GM13976 (cell line): ENCODE measurements at places on chromosomes 2 and 18.

DNA sequence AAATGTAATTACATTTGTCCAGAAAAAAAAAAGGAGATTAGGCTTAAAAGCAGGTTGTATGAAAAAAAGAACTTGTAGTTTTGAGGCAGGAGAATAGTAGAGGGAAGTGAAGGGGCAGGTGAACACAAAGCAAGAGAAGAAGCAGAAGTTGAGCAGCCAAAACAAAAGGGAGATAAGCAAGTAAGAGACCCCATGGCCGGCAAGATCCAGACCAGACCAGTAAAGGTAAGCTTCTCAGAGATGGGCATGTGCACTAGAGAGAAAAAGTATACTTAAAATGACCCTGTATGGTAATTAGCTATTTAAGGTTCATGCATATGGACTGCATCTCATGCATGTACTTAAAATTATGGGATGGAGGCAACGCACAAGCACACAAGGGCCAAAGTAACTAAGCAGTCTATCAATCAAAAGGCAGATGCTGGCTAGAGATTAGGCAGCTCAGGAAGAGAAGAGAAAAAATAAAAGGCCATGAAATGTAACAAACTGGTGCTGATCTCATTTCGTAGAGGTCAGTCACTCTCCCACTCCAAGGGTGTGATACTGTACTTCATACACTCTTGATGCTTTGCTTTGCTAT is 9.7 kb downstream of the SIGLEC15 start:
- DNase-seq: no peak

DNA sequence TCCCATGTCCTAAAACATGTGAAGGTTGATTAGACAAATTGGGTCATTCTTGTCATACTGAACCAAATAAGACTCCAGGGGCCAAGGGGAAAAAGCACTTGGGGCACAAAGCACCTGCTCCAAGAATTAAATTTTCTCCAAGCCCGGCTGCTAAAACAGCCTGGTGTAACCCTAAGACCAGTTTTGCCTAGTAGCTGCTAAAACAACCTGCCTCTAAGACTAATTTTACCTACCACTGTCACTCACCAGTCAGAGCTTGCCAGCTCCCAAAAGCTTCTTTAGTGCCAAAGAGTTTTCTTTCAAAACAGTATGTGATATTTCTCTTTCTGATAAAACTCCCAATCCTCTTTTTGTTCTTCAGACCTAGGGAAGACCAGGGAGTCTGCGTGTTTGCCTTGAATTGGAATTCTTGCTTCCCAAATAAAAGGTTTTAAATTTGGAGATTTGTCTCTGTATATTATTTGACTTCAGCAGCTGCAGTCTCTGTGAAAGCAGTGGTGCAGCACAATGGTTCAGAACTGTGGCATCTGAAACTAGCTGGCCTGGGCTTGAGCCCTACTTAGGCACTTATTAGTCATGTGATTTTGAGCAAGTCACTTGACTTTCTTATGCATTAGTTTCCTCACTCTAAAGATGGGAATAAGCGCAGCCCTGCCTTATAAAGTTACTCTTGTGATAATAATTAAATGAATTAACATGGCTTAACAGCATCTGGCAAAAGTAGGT is 16.2 kb upstream of the APOB start:
- DNase-seq: no peak

DNA sequence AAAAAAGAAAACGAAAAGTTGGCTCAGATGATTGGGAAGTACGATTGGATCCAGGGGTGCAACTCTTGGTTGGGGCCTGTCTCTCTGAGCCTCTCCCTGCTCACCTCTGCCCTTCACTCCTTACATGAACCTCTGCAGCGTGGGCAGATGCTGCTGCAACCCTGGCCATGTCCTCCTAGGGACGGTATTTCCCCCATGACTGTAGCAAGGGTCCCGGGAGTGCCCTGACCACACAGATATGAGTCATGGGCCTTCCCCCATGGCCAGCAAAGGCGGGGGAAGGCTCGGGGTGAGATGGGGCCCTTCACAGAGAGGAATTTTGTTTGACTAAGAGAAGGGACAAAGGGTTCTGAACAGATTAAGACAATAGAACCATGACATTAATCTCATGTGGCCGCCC is 129.0 kb downstream of the NCK2 start:
- DNase-seq: peak; percentile 92

DNA sequence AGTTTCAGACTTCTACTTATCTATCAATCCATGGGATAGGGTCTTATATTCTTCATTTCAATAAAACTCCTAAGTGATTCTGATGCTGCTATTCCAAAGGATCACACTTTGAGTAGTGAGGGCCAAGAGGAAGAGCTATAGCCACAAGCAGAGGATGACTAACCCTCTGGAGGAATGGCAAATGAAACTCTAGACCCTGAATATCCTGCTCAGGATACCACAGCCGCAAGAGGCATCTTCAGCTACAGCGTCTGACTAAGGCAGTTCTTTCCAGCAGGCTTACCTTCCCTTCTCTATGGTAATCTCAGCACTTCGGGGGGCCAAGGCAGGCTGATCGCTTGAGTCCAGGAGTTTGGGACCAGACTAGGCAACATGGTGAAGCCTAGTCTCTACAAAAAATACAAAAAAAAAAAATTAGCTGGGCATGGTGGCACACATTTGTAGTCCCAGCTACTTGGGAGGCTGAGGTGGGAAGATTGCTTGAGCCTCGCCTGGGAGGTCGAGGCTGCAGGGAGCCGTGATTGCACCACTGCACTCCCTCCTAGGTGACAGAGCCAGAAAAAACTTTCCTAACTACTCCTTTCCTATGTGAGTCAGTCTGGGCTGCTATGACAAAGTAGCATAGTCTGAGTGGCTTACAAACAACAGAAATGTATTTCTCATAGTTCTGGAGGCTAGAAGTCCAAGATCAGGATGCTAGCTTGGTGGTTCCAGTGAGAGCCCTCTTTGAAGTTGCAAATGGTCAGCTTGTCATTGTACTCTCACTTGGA is 371.9 kb downstream of the IRS1 start:
- no peak for DNase-seq

GRCh38 chr2:174788291-174788929 is 24.1 kb upstream of the CHRNA1 start:
- DNase-seq: no peak

DNA sequence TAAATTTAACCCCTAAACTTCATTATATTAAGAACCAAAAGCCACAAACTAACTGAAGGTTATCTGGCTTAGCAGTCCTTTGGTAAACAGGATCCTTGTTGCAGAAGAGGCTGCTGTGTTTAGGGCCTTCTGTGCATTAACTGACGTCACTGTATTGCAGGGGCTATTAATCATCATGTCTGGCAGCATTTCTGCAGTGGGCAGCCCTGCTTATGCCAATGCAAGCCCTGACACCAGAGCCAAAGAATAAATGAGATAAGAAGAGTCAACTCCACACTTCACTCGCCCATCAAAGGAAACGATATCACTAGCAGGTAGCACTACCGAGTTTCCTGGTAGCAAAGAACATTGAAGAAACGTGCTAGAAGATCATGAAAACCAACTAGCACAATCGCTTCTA is 110.6 kb downstream of the PLEKHM3 start:
- no peak for DNase-seq

- DNase-seq: no peak
Measured at GRCh38 chr2:60316381-60317033, 236.9 kb downstream of the BCL11A start.

GRCh38 chr18:38872342-38872741 is 1306.7 kb upstream of the CELF4 start:
- DNase-seq: no peak

- no peak for DNase-seq
Measured at GRCh38 chr2:170215021-170215420, 37.1 kb downstream of the MYO3B start.

DNA sequence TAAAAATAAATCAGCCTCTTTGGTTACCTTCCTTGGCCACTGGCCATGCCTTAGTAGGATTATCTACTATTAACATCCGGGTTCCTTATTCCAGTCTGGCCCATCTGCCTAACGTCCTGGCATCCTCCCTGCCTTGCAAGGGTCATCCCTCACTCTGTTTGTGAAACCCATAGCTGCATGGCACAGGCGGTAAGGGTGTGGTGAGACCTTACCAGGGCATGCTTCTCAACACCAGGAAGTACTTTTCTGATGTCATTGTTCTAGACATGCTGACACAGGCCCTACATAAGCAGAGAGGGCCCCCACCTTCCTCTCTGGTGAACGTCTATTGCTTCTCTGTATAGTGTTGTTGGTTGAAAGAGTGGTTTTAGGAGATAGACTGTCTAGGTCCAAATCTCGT is 296.8 kb upstream of the SPRED2 start:
- no peak for DNase-seq

DNA sequence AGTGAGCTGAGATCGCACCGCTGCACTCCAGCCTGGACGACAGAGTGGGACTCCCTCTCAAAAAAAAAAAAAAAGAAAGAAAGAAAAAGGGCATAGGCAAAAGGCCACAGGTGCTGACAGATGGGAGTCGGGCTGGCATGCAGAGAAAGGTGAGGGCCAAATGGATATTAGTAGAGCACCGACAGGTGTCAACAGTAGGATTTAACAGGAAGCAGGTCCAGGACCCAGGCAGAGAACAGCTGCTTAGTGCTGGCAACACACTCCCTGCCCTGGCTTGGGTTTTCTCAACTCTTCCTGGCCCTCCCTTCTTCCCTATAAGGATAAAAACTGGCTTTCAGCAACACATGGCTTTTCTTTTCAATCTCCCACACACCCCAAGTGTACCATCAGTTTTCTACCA is 84.9 kb downstream of the MRO start:
- no peak for DNase-seq

GRCh38 chr2:85524336-85524908 is 14.5 kb upstream of the MAT2A start:
- DNase-seq: no peak

DNA sequence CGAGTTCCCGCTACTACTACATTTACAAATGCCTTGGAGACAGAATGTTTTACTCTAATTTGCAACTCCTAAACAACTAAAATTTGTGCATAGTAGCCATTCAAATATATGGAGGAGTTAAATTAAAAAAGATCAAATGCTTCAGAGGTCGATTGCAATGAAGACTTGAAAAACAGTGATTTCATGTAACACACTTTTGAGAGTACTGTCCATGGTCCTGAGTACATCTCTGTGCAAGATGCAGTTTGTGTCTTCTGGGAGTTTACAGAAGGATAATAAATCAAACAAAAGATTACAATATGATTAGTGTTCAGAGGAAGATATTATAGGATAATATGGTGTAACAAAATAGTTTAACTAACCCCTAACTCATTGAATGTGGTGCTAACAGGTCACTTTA is 894.7 kb downstream of the TMEM182 start:
- DNase-seq: peak; percentile 3

- DNase-seq: no peak
Measured at GRCh38 chr2:99682275-99683060, 192.7 kb upstream of the REV1 start.

DNA sequence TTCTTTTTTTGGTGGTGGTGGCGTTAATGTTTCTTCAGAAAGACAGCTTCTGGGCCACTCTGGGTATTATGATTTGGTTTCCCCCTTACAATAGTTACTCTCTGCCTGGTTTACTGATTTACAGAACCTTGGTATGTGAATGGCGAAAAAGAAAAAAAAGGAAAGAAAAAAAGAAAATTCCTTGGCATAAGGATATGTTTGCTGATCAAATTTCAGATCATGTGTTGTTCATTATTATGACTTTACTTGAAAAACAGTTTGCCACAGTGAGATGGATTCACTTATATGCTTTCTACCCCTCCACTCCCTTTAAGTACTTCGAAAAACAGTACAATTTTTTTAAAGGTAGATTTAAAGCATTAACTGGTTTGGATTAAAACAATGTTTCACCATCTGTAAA is 21.0 kb downstream of the BCL11A start:
- DNase-seq: no peak

GRCh38 chr18:48942554-48943261 is 8.1 kb downstream of the SMAD7 start:
- no peak for DNase-seq

- no peak for DNase-seq
Measured at GRCh38 chr18:12101266-12101665, 7.6 kb downstream of the ANKRD62 start.

DNA sequence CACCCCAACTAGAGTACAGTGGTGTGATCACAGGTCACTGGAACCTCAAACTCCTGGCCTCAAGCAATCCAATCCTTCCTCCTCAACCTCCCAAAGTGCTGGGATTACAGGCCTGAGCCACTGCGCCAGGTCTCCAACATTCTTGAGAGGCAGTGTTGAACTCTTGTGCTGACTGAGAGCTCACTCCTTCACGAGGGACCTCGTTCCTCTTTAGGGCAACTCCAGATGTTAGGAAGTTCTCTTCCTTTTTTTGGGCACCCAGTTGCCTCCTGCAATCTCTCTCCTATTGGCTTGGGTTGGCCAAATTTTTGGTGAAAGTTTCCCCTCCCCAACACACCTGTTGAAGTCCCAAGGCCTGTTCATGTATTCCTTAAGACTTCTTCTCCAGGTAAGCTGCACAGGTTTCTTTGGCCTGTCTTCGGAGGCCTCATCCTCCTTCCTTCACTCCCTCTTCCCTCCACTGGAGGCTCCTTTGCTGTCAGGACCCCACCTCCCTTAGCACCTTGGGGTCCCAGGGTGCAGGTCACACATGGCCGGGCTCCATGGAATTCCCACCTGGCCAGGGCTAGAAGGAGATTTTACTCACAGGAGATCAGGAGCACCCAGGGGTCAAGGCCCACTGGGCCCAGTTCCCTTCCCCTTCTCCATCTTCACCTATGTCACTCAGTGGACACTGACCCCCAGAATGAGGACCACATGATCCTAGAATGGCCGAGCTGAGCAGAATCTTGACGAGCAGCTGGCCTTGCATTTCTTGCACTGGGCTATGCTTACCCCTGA is 94.6 kb upstream of the SMAD2 start:
- DNase-seq: no peak

DNA sequence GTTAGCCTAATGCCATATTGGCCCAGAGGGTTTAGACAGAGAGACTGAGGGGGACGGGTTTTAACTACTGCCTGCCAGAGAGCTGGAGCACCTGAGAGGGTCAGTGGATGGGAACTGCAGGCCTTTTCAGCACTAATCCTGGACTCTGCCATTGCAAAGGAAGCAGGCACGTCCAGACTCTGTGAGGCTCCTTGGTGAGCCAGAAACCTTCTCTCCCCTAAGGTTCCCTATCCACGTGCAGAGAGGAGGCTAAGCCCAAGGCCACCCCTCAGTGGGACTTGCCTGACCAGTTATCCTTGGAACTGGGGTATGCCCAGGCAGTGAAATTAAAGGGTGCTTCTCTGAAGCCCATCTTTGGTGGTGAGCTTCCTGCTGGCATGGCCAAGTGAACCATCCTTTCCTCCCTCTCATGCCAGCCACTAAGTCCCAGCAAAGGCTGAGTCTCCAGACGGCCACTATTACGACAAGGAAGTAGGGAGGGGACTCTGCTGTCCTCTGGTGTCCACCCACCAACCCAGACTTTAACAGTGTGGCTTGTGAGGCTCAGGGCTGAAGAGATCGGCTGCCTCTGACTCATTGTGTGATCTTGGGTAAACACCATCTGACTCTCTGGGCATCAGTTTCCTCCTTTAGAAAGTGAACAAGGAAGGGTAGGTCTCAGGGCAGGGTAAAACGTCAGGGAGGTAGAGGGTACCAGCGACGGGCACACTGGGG is 3.9 kb upstream of the MLPH start:
- DNase-seq: no peak
